Stimulated activated naive B cell treated with anti-CD40 and anti-IgM and Interleukin-4, amounts not matched to agents 10 μg/mL and 1 μg/mL and 100 μg/mL, for 72 hours (primary cell): ENCODE measurements at places on chromosomes 7 and 10.
A peak's percentile ranks its signal among the peaks of the same experiment; 100 is the strongest.

DNA sequence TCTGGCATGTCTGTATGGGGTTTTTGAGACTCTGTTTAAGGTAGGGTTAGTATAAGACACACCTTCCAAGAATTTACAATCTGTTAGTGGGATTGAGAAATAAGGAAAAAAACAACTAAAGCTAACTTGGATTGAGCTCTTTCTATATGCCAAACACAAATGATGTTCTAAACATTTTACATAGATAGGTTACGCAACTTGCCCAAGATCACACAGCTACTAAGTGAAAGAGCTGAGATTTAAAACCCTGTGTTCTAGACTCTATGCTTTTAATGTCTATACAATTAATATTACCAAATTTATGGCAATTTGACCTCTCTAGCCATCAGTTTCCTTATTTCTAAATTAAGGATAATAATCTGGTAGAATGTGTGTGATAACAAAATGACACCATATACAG, 1056.2 kb downstream of the LRMDA start:
- no peak for DNase-seq

DNA sequence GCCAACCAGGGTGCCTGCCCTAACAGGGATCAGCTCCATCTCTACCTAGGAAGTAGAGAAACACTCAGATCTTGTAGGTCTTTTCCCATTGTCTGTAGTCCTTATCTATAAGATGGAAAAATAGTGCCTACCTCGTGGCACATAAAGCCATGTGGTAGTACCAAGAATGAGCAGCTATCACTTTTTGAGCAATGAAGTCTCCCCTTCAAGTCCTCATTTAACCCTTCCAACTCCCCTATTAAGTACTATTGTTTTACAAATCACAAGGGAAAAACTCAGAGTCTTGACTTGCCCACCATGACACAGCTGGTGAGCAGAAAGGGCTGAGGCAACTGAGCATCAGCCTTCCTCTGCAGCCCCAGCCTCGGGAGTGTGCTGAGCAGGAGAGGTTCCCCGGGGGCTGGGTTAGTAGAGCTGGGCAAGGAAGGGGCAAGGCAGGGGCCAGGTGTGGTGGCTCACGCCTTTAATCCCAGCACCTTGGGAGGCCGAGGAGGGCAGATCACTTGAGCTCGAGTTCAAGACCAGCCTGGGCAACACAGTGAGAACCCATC, 3.3 kb downstream of the FRAT2 start:
- DNase-seq = no peak

GRCh38 chr10:110833234-110833940, 38.3 kb upstream of the PDCD4 start:
- DNase-seq = no peak

- DNase-seq = no peak
Observed at GRCh38 chr7:46649876-46650275, 728.8 kb upstream of the IGFBP3 start.

- no peak for DNase-seq
Observed at GRCh38 chr7:155533120-155533826, 13.1 kb downstream of the CNPY1 start.

DNA sequence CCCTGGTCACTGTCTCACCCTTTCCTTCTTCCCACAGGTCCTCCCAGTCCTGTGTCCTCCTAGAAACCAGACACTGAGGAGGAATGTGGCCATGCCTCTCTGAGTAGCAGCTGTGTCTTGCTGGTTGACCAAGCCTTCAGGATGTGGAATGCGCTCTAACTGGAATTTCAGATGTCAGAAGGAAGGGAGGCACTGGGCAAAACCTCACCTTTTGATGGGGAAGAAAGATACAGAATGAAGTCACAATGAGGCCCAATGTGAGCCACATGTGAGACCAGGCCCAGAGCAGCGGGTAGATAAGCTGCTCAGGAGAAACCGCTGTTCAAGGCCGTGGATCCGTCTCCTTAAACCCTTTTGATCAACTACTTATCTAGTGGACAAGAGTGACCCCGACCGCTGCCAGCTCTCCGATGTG, 54.8 kb upstream of the ECHDC3 start:
- DNase-seq = no peak

- DNase-seq = no peak
Observed at GRCh38 chr10:11158080-11158479, 140.4 kb downstream of the CELF2 start.

GRCh38 chr7:126940723-126941307, 311.9 kb downstream of the GRM8 start:
- no peak for DNase-seq

DNA sequence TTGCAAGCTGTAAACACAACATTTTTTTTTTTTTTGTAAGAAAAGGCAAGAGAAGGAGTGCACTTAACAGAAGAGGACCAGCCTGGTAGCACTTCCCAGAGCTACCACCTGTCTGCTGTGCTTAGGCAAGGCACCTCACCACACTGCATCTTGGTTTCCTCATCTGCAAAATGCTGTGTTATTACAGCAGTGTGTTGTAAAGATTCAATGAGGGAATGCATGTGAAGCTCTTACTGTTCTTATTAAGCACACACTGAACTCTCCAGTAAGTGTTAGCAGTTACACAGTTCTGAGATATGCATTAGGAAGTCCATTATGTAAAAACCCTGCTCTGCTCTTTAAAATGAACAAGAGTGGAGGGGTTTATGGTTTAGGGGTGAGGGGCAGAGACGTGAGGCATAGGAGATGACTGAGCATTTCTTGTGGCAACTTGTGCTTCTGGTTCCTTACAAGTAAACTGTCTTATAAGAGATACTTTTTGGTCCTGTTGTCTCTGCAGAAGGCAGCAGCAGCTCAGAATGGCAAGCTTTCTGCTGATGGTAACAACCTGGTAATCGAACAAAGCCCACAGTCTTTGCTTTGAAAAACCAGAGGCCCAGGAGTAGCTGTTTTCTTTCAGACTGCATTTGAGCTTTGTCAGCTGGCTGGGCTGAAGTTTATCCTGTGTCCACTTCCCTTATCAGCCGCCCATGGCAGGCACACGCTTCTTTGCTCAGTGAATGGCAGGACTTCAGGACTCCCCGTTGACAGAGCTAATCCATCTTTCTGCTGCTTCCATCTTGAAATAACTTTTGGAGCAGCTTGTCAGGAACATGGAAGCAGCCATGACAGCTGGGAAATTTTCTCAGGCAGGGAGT, 98.8 kb upstream of the BMPER start:
- no peak for DNase-seq

DNA sequence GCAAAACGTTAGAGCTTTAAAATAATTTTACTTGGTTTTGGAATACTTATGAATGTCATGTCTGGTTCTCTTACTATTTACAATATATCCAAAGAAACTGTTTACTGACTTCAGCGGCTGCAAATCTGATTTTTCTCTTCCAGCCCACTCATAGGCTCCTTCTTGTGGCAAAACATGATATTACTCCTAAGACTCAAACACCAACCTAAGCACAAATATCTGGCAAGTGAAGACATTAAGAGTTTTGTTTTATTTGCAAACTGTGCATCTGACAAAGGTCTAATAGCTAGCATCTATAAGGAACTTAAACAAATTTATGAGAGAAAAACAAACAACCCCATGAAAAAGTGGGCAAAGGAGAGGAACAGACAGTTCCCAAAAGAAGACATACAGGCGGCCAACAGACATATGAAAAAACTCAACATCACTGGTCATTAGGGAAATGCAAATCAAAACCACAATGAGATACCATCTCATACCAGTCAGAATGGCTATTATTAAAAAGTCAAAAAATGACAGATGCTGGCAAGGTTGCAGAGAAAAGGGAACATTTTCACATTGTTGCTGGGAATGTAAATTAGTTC, 20.3 kb upstream of the GJC3 start:
- no peak for DNase-seq

GRCh38 chr10:72174297-72174662, 41.5 kb upstream of the ANAPC16 start:
- no peak for DNase-seq

DNA sequence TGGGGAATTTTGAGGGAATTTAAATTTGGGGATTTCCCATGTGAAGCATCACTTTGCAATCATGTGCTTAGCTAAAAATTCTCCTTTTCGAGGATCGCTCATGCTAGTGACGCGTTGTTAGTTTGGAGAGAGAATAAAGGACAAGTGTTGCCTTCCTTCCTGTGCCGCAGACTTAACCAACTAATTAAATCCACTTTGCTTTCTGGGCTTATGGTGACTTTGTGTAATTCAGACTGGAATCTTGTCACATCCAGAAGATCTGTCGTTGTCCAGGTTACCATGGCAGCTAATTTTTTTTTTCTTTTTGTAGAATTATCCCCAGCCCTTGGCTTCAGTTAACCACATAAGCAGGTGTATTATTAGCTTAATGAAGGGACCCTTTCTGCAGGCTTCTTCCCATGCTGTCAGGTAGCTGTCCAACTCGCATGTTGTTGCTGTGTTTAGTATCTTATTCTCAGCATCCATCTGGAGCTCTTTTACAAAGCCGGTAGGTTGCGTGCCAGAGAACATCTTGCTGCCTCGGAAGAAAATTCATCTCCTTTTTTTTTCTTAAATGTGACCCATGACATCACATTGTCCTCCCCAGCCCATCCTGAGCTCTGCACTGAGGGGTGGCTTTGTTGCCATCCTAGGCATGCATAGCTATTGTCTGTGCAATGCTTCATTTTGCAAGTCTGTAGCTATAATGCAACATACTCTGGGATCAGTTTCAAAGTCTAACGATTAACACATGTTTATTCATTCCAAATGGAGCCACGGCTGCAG, 47.2 kb upstream of the NRP1 start:
- DNase-seq = no peak

GRCh38 chr7:95527033-95527775, 41.5 kb downstream of the ASB4 start:
- DNase-seq = peak; percentile 15

- DNase-seq = no peak
Observed at GRCh38 chr10:118798231-118798662, 43.5 kb upstream of the CACUL1 start.

DNA sequence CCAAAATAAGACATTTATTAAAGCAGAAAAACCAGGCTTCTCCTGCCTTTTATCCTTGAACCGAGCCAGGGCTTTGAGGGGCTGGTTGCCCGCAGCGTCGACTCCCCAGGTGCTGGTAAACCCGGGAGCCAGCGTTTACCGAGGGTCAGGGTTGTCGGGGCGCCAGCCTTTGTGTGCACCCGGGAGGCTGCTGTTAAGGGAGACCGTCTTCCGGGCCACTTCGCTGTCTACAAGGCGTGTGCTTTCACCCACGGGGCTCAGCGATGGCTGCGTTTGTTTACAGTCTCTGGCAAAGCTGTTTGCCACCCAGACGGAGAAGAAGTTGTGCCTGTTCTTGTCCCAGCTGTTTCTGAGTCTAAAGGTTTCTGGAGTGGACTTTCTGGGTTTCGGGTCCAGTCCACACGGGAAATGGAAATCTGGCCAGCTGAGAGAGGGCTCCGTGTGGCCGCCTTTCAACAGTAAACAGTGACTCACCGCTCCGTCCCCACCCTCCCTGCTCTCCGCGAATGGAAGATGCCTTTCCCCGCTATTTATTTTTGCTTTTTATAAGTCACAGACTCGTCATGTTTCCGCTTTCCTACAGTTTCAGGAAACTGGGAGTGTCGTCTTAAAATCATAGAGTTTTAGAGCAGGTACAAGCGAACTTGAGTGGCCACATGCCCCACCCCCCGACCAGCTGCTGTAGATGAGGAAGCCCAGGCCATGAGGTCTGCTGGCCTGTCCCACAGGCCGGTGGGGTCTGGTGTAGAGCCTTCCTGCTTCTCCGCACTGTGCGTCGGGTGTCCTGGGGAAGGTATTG, 2.2 kb downstream of the MAFK start:
- DNase-seq = no peak

DNA sequence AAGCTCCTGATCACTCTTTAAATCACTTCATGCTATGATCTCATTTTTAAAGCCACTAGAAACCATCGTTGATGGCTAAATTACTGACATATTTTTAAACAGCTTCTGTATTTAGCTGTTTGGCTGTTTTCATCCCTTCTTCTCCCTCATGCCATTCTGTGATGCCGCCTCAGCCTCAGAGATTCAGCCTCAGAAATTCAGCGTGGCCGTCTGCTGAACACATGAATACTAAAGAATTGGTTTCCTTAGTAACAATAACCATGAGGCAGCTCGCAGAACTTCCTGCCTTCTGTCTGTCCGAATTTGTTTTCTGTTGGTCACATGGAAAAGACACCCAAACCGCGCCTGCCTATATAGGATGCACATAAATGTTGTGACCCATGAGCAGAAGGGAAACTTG, 31.0 kb upstream of the FZD1 start:
- DNase-seq = no peak

- no peak for DNase-seq
Observed at GRCh38 chr7:148911626-148912025, 27.5 kb upstream of the EZH2 start.

GRCh38 chr7:156611014-156612010, 29.3 kb upstream of the RNF32 start:
- DNase-seq = no peak

- peak; percentile 54 for DNase-seq
Observed at GRCh38 chr7:936386-937054, 18.0 kb downstream of the ADAP1 start.

- DNase-seq = no peak
Observed at GRCh38 chr10:30617070-30617469, 12.5 kb downstream of the LYZL2 start.

DNA sequence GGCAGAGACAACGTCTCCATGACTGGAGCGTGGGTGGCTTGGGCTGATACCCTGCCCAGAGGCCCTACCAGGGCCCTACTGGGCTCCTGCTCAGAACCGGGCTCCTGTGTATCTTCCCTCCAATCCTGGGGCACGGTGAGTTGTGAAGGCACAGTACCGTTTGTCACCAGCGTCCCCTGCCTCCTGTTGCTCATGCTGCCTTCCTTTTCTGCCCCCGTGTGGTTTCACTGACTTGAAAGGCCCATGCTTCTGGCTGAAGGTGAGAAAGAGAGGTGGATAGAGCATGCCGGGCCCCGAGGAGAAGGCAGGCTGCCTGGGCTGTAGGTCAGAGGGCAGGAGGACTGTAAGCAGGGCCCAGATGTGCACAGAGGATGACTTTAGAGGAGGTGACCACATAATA, 9.1 kb upstream of the DMBT1 start:
- no peak for DNase-seq

DNA sequence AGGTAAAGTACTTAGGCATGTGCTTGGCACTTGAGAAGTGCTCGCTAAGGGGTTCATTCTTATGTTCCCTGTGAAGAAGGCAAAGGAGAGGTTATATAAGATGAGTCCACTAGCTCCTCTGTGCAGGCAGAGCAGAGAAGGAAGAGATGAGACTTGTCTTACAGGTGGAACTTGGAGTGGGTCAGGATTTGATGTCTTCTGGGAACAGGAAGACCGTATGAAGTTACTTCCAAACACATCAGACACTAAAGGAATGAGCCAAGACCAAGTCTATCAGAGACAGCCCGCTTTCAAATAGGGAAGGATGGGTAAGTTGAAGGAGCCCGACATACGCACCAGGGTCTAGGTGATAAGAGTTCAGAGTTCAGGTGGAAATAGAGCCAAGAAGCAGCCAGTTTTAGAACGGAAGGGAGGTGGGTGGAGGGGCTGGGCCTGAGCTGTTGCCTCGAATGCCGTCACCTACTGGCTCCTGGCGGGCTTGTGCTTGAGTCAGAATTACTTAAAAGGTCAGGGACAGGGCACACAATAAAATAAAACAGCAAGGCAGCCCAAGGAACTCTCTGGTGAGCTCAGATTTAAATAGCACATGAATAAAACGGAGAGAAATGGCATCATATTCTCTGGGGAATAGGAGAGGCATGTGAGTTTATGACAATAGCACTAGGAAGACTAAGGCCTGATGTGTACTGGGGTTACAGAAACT, 56.1 kb upstream of the GRB10 start:
- DNase-seq = no peak

- DNase-seq = no peak
Observed at GRCh38 chr7:136403591-136403990, 426.4 kb upstream of the MTPN start.

GRCh38 chr10:89921403-89921802, 220.0 kb downstream of the KIF20B start:
- DNase-seq = no peak
